ENCODE measurements at places on chromosomes 5 and 9.

DNA sequence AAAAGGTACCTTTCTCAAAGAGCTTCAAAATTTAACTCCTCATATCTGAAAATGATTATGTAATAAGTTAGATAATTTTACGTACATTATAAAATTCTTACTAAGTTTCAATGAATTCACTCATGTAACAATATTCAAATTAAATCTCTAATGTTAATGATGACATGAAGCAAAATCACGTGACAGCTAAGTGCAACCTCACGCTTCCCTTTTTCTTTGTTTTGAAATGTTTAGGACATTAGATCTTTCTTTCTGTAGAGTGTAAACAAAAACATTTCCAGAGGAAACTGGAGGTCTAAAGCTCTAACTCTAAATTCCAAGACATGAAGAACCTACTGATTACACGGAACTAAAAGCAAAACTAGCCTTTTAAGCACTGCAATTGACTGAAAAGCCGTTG, 227.3 kb upstream of the TBCA start:
- no peak for DNase-seq
- H3K27ac ChIP-seq = no peak overlapping the region
- peaks cover 4% of the 10 kb centered on the region for H3K36me3 ChIP-seq
- no peaks in the 10 kb centered on the region for H3K4me1 ChIP-seq

DNA sequence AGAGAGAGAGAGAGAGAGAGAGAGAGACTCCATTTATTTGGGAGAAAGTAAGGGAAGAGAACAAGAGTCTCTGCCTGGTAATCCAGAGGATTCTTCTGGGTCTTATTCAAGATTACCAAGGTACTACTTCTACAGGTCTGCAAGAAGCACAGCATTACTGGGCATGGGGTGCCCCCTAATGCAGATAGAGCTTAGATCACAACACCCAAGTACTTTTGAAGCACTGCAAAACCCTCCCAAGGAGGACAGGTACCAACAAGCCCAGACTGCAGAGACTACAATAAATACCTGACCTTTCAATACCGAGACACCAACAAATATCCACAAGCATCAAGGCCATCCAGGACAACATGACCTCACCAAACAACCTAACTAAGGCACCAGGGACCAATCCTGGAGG, 94.7 kb upstream of the PHF24 start:
- H3K4me3 ChIP-seq = no peak overlapping the region
- no peaks in the 10 kb centered on the region for H3K36me3 ChIP-seq
- H3K27ac ChIP-seq = no peak overlapping the region
- no peak for DNase-seq
- no peaks in the 10 kb centered on the region for H3K4me1 ChIP-seq

- no peaks in the 10 kb centered on the region for H3K4me1 ChIP-seq
- DNase-seq = no peak
- H3K36me3 ChIP-seq = peaks cover 4% of the 10 kb centered on the region
- H3K27ac ChIP-seq = no peak overlapping the region
- no peak overlapping the region for H3K4me3 ChIP-seq
- no peaks in the 10 kb centered on the region for H3K27me3 ChIP-seq
Observed at GRCh38 chr5:132767150-132767549, 9.9 kb downstream of the SEPTIN8 start.

GRCh38 chr9:137853392-137853995, 24.1 kb upstream of the CACNA1B start:
- no peak overlapping the region for H3K4me3 ChIP-seq
- H3K27ac ChIP-seq = no peak overlapping the region
- DNase-seq = no peak
- H3K4me1 ChIP-seq = no peaks in the 10 kb centered on the region
- H3K27me3 ChIP-seq = peaks cover 2% of the 10 kb centered on the region

- H3K27ac ChIP-seq = no peak overlapping the region
- no peak for DNase-seq
- H3K4me3 ChIP-seq = no peak overlapping the region
- H3K4me1 ChIP-seq = no peaks in the 10 kb centered on the region
Observed at GRCh38 chr9:126667190-126668055, 53.7 kb downstream of the LMX1B start.

GRCh38 chr9:97660847-97661246, 27.2 kb downstream of the NCBP1 start:
- H3K4me1 ChIP-seq = peaks cover 14% of the 10 kb centered on the region
- H3K27ac ChIP-seq = no peak overlapping the region
- H3K27me3 ChIP-seq = no peaks in the 10 kb centered on the region
- no peak overlapping the region for H3K4me3 ChIP-seq
- H3K36me3 ChIP-seq = peaks cover 56% of the 10 kb centered on the region
- no peak for DNase-seq

GRCh38 chr5:128579639-128580038, 41.6 kb upstream of the FBN2 start:
- H3K27me3 ChIP-seq = no peaks in the 10 kb centered on the region
- no peak for DNase-seq
- no peaks in the 10 kb centered on the region for H3K36me3 ChIP-seq
- H3K4me3 ChIP-seq = no peak overlapping the region
- no peak overlapping the region for H3K27ac ChIP-seq
- no peaks in the 10 kb centered on the region for H3K4me1 ChIP-seq

DNA sequence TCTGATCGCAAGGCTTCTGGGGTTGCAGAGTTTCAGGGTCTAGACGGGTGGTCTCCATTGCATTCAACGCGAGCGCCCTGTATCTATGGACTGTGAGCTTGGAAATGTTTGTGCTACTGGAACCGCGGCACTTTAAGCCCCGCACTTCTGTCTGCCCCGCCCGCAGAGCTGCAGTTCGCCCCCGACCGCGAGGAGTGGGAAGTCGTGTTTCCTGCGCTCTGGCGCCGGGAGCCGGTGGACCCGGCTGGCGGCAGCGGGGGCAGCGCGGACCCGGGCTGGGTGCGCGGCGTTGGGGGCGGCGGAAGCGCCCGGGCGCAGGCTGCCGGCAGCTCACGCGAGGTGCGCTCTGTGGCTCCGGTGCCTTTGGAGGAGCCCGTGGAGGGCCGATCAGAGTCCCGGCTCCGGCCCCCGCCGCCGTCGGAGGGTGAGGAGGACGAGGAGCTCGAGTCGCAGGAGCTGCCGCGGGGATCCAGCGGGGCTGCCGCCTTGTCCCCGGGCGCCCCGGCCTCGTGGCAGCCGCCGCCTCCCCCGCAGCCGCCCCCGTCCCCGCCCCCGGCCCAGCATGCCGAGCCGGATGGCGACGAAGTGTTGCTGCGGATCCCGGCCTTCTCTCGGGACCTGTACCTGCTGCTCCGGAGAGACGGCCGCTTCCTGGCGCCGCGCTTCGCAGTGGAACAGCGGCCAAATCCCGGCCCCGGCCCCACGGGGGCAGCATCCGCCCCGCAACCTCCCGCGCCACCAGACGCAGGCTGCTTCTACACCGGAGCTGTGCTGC, 1.0 kb downstream of the ADAMTS19 start:
- no peaks in the 10 kb centered on the region for H3K36me3 ChIP-seq
- DNase-seq = no peak
- no peak overlapping the region for H3K4me3 ChIP-seq
- peaks cover 38% of the 10 kb centered on the region for H3K27me3 ChIP-seq
- no peak overlapping the region for H3K27ac ChIP-seq

DNA sequence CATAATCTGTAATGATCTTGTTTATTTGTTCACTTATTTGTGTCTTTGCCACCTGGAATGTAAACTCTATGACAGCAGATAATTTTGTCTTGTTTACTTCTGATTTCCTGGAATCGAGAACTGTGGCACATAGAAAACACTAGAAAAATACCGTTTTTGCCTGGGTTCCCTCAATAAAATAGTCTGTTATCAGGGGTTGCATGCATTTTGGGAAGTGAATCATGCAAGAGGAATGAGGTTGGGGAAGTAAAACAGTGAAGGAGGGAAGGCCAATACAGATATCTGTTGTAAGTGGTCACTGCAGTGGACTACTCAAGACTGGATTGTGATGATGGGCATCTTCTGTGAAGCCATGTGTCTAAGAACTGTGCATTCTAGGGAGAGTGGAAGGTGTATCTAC, 45.2 kb upstream of the IL6ST start:
- DNase-seq = no peak
- H3K4me3 ChIP-seq = no peak overlapping the region
- H3K27ac ChIP-seq = no peak overlapping the region

- H3K4me3 ChIP-seq = no peak overlapping the region
- H3K36me3 ChIP-seq = no peaks in the 10 kb centered on the region
- no peak for DNase-seq
- no peak overlapping the region for H3K27ac ChIP-seq
- peaks cover 5% of the 10 kb centered on the region for H3K4me1 ChIP-seq
- H3K27me3 ChIP-seq = peaks cover 8% of the 10 kb centered on the region
Observed at GRCh38 chr5:77272206-77272605, 61.7 kb downstream of the PDE8B start.

DNA sequence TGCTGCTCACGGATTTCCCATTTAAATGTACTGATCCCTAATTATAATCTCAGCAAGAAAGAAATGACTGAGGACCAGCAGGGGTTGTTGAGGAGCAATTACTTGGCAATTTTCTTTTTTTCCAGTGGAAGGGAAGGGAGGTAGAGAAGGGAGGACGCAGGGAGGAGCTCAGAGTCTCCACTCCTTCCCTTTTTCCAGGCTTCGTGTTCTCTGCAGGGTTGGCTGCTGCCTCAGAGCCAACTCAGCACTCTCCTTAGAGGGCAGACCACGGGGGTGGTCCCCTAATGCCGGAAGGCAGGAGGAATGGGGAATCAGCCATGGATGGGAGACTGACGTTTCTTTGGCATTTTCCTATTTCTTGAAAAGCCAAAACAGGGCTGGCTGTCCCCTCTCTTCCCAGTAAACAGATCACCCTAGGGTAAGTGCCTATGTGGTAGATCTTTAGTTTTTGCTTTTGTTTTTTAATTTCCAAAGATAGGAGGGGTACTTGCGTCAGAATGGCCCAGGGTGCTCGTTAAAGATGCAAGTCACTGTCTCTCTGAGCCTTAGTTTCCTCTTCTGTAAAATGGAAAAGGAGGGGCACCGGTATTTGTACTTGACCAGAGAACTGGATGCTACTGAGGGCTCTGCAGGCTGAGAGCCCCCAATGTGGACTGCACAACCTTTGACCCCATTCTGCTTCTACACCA, 39.6 kb upstream of the LCP2 start:
- H3K36me3 ChIP-seq = peaks cover 5% of the 10 kb centered on the region
- peaks cover 4% of the 10 kb centered on the region for H3K27me3 ChIP-seq
- no peak overlapping the region for H3K4me3 ChIP-seq
- H3K4me1 ChIP-seq = peaks cover 20% of the 10 kb centered on the region
- peak overlapping the region; percentile 8 for H3K27ac ChIP-seq

- no peak overlapping the region for H3K27ac ChIP-seq
- no peak for DNase-seq
- H3K4me3 ChIP-seq = no peak overlapping the region
Observed at GRCh38 chr5:102591650-102592049, 92.8 kb upstream of the SLCO6A1 start.

DNA sequence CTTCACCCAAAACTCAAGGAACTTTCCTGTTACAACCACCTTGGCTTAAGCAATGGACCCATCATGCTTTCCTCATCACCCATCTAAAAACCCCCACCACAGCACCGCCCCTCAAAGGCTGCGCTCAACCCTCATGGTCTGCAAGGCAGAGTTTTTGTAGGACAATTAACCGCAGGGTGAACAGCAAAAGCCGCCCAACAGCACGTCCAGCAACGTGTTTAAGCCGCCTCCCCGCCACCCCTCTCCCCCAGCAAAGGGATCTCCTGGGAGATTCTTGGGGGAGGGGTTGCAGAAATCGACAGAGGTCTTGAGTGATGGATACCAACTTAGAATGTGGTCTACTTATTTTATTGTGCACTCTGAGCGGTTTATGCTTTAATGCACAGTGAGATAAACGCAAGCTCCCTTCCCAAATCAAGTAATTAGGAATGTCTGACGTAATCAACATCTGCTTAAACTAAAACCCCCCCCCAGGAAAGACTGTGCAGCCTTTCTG, 1.9 kb downstream of the ROR2 start:
- H3K4me1 ChIP-seq = peaks cover 11% of the 10 kb centered on the region
- peaks cover 3% of the 10 kb centered on the region for H3K36me3 ChIP-seq
- H3K27ac ChIP-seq = no peak overlapping the region
- no peak for DNase-seq
- peak overlapping the region; percentile 66 for H3K4me3 ChIP-seq

GRCh38 chr9:22159586-22159985, 150.5 kb upstream of the CDKN2B start:
- H3K27ac ChIP-seq = no peak overlapping the region
- H3K36me3 ChIP-seq = no peaks in the 10 kb centered on the region
- no peak for DNase-seq
- H3K27me3 ChIP-seq = peaks cover 47% of the 10 kb centered on the region
- H3K4me1 ChIP-seq = peaks cover 6% of the 10 kb centered on the region

DNA sequence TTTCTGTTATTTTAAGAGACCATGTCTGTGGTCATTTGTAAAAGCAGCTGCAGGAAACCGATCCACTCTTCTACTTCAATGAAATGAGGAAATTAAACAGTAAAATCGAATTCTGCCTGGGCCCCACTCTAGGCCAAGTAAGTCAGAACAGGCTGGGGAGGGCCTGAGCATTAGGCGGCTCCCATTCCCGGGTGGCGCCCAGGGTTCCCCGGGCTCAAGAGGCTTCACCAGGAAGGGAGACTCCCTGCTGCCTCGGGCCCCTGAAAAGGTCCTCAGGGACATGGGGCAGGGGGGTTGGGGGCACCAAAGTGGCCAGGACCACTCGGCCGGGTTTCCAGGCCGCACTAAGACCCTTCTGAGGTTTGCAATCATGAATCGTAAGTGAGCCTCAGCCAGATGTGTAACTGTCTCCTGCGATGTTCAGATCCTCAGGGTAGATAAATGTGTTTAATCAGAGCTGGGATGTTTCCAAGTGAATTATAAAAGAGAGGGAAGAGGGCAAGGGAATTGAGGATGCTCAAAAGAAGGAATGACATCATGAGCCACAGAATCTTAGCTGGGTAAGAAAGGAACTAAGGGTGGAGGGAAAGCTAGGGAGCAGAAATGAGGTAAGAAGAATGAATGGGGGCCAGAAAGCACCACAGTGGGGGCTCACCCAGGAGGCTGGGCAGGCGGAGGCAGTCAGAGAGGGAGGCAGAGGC, 24.6 kb downstream of the MED10 start:
- no peak for DNase-seq
- H3K27me3 ChIP-seq = no peaks in the 10 kb centered on the region
- no peak overlapping the region for H3K4me3 ChIP-seq
- H3K36me3 ChIP-seq = peaks cover 6% of the 10 kb centered on the region

- H3K36me3 ChIP-seq = no peaks in the 10 kb centered on the region
- peaks cover 2% of the 10 kb centered on the region for H3K27me3 ChIP-seq
- no peak overlapping the region for H3K4me3 ChIP-seq
- H3K4me1 ChIP-seq = no peaks in the 10 kb centered on the region
Observed at GRCh38 chr9:75490326-75490725, 400.1 kb upstream of the PCSK5 start.

DNA sequence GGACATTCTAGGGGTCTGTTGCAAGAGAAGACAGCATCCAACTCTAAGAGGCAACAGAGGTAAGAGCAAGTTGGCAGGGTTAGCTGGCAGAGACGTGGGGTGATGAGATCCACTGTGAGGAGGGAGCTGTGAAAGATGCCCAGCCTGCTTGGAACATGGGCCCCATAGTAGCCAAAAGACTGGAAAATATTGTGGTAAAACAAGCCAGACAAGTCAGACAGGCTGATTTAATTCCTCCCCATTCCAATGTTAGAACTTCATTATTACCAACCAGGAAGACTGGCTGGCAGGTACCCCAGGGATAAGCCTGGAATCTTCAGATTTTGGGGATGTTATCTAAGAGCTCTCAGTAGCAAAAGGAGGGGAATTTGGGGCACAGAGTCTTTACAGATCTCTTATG, 181.3 kb downstream of the SEC61B start:
- no peak overlapping the region for H3K27ac ChIP-seq
- DNase-seq = no peak
- H3K4me3 ChIP-seq = no peak overlapping the region
- no peaks in the 10 kb centered on the region for H3K36me3 ChIP-seq
- H3K4me1 ChIP-seq = no peaks in the 10 kb centered on the region
- H3K27me3 ChIP-seq = peaks cover 3% of the 10 kb centered on the region

- no peak overlapping the region for H3K27ac ChIP-seq
- H3K4me1 ChIP-seq = peaks cover 20% of the 10 kb centered on the region
- H3K27me3 ChIP-seq = peaks cover 21% of the 10 kb centered on the region
- no peak overlapping the region for H3K4me3 ChIP-seq
- no peak for DNase-seq
Observed at GRCh38 chr9:136698635-136699246, 11.5 kb upstream of the AGPAT2 start.

Data from activated T-helper 1 cell treated with anti-CD3 and anti-CD28 coated beads, Interleukin-12 subunit alpha, Interleukin-12 subunit beta, Interleukin-2, Interleukin-4 antibody, amounts not matched to agents 30 ng/mL and 10 ng/mL and 1 ng/mL, durations not matched to agents 14 hours and 24 hours and 36 hours (primary cell).